ENCODE measurements at places on chromosomes 6 and 20.

DNA sequence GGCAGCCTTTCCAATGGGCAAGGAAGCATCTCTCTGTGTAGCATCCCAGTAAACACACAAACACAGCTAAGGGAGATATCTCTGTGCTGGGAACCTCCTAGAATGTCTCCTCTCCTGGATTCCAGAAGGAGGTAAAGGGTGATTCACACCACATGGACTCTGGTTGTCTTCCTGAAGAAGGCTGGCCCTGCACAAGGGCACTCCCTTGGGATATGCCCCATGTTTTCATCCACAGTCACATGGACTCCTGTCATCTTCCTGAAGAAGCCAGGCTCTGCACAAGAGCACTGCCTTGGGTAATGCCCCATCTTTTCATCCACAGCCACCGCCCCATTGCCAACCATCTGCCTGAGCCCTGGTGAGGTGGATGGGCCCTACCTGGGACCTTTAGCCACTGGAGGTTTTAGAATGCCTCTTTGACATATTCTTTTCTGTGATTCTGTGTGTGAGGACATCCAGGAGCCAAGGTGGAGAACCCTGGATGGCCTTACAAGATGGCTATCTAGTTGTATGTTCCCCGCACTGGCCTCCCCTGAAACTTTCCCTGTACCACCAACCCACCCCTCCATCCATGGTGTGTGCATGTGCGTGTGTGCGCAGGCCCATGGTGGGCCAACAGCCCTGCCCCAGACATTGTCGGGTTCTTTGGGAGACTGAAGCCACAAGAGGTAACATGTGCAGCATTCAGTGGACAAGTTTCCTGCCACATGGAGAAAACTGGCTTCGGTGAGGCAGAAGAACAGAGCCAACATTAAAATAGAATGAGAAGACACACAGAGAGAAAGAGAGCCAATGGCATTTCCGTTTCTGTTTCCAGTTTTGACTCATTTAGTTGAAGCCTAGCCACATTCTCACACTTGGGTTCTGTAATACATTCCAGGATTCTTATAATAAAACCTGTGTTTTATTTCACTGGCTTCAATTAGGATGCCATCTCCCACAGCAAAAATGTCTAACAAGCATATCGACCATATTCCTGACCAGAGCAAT, 110.2 kb upstream of the CST7 start:
- DNase-seq: no peak

DNA sequence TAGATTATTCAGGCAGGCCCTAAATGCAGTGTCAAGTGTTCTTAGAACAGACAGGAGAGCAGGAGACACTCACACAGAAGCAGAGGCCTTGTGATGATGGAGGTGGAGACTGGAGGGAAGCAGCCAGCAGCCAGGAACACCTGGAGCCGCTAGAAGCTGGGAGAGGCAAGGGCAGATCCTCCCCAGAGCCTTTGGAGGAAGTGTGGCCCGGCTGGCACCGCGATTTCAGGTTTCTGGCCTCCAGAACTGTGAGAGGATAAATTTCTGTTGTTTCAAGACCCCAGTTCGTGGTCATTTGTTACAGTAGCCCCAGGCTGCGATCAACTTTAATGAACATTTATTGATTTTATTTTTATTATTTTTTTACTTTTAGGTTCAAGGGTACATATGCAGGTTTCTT, 203.0 kb downstream of the QKI start:
- DNase-seq: no peak

DNA sequence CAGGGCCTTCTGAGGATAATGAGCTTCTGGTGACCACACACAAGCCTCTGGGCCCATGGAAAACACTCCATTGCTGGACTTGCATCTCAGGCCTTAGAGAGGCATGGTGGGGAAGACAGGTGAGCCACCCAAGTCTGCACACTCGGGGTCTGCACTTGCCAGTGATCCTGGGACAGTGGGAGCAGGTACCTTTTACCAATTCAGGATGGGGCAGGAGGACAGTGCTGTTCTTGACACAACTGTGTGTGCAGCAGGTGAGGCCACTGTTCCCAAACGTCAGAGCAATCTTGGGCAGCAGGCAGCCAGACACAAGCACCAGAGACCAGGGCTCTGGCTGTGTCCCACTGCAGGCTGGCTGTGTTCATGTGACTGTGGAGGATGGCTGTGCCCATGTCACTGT, 221.3 kb downstream of the ERMARD start:
- DNase-seq: no peak

DNA sequence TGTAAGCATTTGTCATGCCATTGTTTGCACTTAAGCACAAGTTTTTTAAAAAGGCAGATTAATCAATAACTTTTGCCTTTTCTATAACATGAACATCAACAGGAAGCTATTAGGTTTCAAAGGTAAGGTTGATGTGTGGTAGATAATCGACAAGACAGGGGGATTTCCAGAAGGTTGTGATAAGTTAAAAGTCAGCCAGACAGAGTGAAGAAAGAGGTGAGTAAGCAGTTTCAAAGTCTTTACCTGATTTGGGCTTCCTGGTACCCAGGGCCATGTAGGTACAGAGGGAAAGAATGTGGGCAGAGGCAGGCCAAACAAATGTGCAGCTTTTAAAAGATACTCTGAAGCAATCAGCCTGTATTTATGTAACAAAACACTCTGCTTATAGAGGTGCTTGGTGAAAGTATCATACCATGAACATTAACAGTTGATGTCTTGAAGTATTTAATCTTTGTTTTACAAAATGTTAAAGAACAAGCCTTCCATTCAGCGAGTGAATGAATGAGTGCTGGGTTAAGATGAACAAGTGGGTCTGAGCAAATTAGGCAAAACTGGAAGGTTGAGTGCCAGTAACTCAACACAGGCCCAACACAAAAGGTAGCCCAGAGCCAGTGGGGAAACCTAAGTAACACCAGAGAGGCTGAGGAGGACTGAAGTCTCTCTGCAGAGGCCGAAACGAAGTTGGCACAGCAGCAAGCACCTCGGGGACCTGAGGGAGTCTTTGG, 60.2 kb downstream of the LRRC1 start:
- DNase-seq: no peak

- DNase-seq: no peak
Observed at GRCh38 chr6:90982051-90982450, 395.2 kb upstream of the MAP3K7 start.

DNA sequence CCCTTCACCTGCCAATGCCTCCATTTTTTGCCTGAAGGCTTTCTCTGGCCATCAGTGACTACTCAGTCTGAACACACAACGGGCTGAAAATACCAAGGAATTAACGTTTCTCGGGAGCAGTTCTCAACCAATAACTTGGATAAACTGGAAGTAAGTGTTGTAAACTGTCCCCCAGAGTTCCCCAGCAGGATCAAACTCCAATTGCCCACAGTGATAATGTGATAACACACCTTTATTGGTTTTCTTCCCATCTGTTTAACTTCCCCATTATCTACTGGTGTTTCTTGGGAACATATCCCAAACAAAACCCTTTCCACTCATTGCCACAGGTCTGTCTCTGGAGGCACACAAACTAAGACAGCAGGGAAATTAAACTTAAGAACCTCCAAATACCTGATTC, 21.8 kb upstream of the FAM135A start:
- no peak for DNase-seq

GRCh38 chr20:13873831-13874230, 89.0 kb downstream of the NDUFAF5 start:
- no peak for DNase-seq
